NCI-H1105 treated with DMSO at 0.1 percent for 48 hours (cell line): ENCODE measurements at places on chromosomes 11 and 22.

DNA sequence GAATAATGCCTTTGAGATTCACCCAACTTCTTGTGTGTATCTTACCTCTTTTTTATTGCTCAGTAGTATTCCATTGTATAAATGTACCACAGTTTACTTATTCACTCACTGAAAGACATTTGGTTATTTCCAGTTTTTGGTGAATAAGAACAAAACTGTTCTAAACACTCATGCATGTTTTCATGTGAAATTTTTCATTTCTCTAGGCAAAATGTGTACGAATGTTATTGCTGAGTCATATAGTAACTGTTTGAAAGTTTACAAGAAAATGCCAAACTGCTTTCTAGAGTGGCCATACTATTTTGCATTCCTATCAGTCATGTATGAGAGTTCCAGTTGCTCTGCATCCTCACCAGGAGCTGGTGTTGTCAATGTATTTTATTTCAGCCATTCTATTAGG lies 8.8 kb upstream of the EMSY start:
- no peak for DNase-seq

DNA sequence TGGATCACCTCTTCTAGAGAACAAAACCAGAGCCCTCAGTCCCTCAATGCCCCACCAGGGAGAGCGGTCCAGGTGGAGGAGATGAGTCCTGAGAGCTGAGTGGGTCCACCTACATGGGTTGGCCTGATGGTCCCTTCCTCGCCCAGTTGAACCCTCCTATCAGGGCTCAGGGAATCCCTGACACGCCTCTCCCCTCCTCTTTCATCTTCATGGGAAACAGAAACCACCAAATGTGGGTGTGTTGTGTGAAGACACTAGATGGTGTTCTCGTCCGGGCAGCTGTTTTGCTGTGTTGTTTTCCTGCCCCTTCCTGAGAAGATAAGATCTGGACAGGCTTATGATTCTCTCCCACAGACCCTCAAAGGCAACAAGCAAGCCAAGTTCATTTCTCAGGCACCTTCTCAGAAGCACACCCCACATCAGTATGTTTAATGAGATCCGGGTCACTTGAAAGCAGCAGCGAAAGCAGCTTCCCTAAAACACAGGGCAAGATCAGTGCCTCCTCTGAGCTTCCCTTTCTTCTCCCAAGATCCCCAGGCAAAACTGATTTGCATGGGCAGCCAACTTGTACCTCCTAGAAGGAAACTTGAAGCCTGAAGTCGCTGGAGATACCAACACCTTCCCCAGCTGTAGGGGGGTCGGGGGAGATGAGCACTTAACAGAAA lies 35.3 kb upstream of the POU2AF1 start:
- DNase-seq: no peak

DNA sequence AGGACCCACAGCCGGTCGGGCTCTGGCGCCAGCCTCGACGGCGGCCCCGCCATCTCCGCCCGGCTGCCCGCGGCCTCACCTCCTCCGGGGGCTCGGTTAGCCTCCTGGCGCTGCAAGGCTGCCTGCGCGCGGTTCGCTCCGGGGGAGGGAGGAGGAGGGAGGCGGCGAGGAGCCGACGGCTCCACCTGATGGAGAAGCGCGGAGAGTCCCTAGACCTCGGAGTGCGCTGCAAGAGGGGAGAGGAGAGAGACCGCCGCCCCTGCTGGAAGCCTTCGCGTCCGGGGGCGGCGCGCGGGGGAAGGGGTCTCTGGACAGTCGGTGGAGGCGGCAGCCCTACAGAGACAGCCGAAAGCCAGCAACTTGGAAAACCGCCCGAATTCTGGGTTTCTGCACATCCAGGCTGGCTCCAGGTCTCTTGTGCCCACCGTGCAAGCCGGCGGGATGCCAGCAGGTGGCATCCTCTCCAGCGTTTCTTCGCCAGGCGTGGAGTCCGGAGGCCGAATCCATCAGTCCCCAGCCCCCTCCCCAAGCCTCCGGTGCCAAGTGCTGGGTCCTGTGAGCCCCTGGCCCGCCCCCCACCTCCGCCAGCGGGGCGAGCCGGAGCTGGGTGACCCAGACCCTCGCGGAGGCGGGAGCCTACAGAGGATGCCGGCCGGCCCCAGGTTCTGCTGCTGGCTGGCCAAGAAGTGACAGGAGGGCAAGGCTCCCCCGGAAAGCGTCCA lies 2.9 kb upstream of the KIRREL3 start:
- DNase-seq: peak; percentile 97

GRCh38 chr11:106241601-106242257 lies 164.3 kb downstream of the AASDHPPT start:
- DNase-seq: no peak

DNA sequence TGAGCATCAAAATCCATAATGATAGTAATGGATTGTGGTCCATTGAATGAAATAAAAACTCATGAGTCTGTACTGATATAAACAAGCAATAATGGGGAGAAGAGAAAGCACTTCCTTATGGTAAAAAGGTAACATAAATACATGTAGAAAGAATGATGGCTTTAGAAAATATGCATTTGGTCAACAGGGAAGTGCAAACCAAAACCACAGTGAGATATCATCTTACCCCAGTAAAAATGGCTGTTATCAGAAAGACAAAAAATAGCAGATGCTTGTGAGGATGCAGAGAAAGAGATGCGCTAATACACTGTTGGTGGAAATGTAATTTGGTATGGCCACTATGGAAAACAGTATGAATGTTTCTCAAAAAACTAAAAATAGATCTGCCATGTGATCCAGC lies 6.9 kb upstream of the MMP20 start:
- no peak for DNase-seq

GRCh38 chr11:2258501-2259465 lies 11.6 kb downstream of the ASCL2 start:
- DNase-seq: no peak

DNA sequence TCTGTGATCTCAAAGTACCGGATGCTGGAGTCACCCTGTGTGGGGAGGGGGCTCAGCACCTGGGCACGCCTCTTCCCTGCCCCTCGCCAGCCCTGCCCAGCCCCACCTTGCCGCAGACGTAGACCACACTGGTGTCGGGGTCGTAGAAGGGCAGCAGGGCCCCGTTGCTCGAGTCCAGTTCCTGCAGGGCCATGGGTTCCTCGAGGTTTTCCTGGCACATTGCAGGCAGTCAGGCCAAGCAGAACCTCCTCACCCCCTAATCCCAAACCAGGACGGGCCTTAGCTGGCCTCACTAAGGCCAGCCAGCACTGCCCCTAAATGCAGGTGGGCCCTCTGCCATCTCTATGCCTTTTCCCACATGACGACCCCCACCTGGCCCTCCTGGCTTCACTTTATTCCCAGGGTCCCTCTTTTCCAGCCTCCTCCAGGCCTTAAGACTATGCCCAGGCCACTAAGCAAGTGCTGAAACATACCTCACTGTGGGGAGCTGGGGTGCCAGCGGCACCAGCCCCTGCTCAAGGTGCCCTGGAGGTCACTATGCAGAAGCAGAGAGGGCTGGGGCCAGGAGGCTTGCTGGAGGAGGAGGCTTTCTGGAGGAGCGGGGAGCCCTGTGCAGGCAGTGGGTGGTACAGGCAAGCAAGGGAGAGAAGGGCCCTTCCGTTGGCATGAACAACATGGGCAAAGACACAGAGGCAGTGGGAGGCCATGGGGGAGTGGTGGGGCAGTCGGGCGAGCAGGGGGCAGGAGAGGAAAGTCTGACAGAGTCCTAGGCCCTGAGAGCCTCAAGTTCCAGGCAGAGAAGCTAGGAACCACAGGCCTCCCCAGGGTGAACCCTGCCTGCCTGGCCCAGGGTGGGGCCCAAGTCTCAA lies 2.8 kb downstream of the CORO1B start:
- DNase-seq: no peak

GRCh38 chr11:14725150-14725549 lies 81.5 kb downstream of the PDE3B start:
- no peak for DNase-seq

DNA sequence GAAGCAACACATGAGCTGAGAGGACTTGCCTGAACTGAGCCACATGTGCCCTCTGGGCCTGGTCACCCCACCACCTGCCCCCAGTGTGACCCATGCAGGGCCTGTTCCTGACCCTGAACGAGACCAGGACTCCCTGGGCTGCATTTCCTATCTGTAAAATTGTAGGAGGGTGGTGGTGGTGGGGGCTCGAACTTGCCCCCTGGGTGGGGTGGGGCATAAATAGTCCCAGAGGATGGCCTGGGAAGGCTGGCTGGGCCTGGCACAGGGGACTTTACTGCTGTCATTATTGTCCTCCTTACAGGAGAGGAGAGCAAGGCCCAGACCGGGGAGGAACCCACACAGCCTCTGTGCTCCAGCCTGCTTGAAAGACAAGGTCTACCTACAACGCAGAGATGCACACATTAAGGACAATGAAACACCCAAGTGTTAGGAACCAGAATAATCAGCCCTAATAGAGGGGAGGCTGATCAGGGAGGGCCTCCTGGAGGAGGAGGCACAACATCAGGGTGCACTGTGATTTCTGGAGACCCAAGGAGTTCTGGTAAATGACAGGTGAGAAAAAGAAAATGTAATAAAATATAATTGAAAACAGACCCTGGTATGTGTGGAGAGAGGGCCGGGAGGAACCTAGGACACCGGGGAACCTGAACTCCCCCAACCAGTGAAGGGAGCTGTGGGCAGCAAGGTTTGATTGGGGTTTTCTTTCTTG lies 2.8 kb upstream of the AIFM3 start:
- DNase-seq: no peak

DNA sequence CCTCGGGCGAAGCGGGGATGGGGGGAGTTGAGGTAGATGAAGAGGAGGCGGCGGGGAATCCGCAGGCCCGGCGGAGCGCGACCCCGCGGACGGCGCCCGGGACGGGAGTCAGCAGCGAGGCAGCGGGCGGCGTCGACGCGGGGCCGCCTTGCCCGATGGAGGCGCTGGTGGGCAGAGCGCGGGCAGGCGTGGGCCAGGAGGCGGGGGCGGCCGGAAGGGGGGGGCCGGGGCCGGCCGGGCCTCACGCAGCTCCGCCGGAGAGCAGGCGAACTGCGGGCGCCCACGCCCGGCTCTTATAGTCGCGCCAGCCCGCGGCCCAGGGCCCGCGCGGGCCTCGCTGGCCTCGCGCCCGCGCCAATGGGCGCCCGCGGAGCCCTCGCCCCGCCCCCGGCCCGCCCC lies at the start of gene IGF2:
TSS of gene IGF2 (minus strand) at position 267 of the 399 bp plus-strand sequence. CDS start 3,866 bp downstream, outside the sequence.
- peak; percentile 49 for DNase-seq

DNA sequence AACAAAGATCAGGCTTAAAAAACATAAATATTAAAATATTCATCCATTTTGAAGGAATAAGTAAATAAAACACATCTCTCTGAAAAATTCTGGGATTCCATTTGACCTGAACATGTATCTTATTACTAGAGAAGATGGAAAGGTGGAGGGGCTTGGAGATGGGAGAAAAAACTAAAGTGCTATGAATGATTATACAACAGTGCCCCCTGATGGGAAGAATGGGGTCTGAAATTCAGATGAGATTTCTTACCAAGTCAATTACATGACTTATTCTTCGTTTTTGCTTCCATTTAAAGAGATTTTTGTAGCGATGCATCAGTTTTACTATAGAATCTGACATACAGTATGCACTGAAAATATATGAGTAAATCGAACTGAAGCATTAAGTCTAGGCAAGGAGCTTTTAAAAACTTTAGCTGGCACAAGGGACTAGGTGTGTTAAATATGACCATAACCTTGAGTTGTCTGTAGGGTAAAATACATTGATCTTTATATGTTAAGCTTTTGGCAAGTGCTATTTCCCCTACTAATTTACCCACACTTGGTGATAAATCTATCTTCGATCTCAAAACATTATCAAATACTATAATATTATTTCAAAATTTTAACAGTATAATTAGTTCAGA lies 718.8 kb downstream of the CNTN5 start:
- DNase-seq: peak; percentile 55

DNA sequence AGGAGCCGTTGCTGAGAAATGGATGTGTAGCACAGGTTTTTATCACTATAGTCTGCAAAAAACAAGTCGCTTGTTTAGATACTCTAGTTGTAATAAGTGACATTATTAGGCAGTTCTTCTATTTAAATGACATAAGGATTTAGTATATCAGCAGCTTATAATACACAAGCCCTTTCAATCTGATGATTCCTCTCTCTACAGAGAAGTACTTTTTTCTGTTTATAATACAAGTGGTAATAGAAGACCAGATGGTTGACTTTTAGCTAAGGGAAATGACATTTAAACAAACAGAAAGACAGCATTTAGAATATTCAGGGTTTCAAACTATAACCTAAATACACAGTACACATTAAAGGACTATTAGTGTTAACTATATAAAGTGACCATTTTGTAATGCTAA lies 60.4 kb downstream of the IMMP1L start:
- no peak for DNase-seq

GRCh38 chr11:28702450-28702790 lies 594.2 kb downstream of the METTL15 start:
- DNase-seq: no peak

- no peak for DNase-seq
These were observed 21.7 kb downstream of the CHST1 start for GRCh38 chr11:45643598-45644260.

DNA sequence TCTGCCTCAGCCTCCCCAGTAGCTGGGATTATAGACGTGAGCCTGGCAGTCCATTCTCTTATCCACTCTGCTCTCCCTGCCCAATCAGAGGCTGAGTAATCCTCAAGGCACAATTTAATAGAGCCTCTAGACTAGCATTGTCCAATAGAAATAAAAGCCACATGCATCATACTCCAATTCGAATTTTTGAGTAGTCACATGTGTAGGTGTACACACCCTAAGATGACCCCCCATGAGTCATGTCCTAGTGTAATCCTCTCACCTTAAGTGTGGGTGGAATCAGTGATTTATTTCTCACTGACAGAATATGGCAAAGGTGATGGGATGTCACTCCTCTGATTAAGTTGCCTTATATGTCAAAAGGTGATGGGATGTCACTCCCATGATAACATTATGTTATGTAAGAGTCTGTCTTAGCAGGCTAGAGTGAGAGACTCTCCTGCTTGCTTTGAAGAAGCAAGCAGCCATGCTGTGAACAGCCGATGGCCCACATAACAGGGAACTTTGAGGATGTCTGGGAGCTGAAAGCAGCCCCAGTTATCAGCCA lies 61.3 kb downstream of the MN1 start:
- no peak for DNase-seq

DNA sequence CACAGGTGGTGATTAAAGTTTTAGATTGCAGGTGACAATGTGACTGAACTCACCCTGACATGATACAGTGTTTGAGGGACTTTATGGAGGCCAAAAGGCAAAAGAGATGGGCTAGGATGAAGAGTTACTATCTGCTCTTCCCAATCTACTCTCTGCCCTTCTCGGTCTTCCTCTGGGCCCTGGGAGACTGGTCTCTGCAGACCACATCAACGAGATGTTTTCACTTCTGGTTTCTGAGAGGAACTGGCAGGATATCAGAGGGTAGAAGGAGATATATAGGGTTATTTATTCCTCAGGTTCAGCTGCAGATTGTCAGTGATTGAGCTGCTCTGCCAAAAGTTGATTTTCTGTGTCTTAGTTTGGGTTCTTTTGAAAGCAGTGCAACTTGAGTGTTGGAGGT lies 32.4 kb upstream of the CD44 start:
- DNase-seq: no peak

DNA sequence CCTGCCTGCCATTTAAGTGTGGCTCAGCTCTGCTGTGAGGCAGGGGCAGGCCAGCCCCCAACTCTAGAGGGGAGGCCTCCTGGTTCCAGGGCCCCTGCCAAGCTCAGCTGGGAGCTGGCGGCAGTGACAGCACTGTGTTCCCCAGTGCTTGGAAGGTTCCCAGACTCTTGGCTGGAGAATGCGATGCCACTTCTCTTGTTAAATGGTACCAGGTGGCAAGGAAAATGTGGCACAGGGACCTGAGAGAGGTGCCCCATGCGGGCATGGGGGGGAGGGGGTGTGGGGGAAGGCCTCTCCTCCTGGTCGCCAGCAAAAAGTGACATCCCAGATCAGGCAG lies 8.4 kb upstream of the TNFRSF13C start:
- no peak for DNase-seq
